CD4-positive, alpha-beta T cell treated with Interleukin-17A for 1 hour (primary cell): ENCODE measurements at places on chromosomes 4 and X.

GRCh38 chr4:17163156-17163771 is 264.8 kb upstream of the LDB2 start:
- no peak for DNase-seq

DNA sequence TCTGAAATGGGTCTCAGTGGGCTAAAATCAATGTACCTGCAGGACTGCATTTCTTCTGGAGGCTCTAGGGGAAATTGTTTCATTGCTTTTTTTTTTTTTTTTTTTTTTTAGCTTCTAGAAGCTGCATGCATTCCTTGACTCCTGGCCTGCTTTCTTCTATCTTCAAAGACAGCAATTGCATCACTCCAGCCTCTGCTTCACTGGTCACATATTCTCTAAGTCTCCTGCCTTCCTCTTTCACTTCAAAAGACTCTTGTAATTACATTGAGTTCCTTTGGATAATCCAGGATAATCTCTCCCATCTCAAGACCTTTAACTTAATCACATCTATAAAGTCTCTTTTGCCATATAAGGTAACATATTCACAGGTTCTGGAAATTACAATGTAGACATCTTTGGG is 11.3 kb upstream of the PCYT1B start:
- DNase-seq, result no peak

DNA sequence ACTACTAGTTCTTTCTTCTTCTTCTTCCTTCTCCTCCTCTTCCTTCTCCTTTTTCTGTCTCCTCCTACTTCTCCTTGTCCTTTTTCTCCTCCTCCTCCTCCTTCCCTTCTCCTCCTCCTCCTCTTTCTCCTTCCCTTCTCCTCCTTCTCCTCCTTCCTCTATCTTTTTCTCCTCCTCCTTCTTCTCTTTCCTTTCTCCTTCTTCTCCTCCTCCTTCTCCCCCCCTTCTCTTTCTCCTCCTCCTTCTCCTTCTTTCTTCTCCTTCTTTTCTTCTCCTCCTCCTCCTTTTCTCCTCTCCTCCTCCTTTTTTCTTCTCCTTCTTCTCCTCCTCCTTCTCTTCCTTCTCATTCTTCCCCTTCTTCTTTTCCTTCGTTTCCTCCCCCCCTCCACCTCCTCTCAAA is 21.8 kb upstream of the NAP1L5 start:
- DNase-seq, result no peak

- DNase-seq, result no peak
Measured at GRCh38 chr4:12729384-12729783, 754.8 kb downstream of the RAB28 start.

GRCh38 chr4:20426028-20426427 is 174.3 kb downstream of the SLIT2 start:
- no peak for DNase-seq

DNA sequence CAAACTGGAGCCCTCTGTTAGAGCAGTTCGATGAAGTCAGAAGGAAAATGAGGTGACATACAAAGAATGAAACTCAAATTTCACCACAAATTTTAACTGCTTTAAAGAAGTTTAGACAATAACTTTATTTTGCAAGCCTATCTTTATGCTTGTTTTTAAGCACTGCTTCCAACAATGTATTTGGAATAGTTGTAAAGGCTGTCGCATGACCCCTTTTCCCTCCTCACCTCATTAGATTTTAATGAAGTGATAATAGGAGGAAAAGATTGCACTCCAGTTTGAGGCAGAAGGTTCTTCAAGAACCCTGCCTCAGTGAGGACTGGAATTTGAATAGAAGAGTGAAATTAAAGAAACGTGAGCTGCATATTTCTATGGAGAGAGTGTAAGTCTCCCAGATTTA is 386.1 kb upstream of the NR3C2 start:
- no peak for DNase-seq

GRCh38 chr4:65798498-65799127 is 128.3 kb upstream of the EPHA5 start:
- DNase-seq, result no peak

DNA sequence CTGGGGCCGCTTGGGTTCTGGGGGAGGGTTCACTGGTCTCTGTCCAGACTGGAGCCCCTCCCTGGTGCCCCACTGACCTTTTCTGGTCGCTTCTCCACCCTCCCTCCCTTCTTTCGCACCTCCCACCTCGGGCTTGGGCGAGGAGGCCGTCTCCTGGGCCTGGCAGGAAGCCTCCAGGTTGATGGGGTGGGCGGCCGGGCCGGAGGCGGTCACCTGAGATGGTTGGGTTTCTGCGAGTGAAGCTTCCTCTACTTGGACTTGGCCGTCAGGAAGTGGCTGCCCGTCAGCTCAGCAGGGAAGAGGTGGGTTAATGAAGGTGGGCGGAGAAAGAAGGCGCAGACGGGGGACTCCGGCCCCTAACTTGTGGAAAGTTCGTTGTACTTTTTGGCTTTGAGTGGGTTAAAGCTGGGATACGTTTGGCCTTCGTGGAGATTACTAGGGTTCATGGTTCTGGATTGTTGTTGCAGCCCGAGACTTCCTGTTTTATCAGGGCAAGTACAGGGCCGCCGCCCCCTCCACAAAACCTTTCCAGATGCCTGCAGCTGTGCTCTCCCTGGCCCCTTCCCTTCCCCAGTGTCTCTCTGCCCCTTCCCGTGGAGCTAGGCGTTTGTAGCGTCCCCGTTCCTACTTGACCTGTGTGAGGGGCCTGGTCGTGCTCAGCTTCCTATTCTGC is 1.2 kb downstream of the AKAP17A start:
- DNase-seq, result peak; percentile 26

DNA sequence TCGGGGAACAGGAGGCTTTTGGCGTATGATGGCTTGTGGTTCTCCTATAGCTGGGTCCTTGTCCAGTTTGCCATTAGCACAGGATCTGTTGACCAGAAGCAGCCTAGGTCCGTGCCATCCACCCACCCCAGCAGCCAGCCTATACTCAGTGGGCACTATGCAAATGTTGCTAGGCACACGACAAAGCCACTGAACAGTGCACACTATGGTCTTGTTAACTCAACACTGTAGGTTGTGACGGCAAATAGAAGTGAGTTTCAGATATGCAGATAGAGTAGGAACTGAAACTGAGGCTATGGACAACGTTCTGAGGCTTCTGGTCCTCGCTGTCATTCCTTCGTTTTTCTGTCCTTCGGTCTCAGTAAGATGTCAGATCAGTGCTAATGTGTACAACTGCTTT is 541.3 kb upstream of the TENM3 start:
- DNase-seq, result no peak
